Stimulated activated CD8-positive, alpha-beta memory T cell treated with anti-CD3 and anti-CD28 coated beads, Interleukin-12 subunit alpha, Interleukin-12 subunit beta, amount 100 ng/mL, for 4 hours (primary cell): ENCODE measurements at places on chromosomes 11 and 22.
A peak's percentile ranks its signal among the peaks of the same experiment; 100 is the strongest.

DNA sequence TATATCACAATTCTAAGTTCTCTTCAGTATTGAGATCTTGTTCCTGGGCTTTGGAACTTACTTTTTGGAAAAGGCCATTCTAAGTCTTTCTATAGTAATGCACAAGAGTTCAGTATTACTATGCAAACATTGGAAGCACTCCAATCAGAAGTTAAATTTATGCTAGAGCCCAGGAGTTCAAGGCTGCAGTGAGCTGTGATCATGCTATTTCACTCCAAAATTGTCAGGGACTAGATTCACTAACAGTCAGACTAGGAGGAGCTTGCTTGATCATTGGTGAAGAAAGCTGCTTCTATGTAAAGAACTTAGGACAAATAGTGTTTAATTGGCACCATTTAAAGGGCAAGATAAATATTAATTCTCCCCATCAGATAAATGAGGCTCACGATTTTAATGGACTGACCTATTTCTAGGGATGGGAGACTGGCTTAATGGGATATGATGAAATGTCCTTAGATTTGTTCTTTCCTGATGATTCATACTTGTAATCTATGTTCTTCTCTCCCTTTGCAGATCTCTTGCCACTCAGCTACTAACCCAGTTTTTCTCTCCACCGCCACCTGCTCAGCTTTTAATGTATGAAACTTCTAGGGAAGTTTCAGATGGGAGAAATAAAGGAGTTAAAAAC is 32.6 kb upstream of the TMEM123 start:
- no peak for DNase-seq

DNA sequence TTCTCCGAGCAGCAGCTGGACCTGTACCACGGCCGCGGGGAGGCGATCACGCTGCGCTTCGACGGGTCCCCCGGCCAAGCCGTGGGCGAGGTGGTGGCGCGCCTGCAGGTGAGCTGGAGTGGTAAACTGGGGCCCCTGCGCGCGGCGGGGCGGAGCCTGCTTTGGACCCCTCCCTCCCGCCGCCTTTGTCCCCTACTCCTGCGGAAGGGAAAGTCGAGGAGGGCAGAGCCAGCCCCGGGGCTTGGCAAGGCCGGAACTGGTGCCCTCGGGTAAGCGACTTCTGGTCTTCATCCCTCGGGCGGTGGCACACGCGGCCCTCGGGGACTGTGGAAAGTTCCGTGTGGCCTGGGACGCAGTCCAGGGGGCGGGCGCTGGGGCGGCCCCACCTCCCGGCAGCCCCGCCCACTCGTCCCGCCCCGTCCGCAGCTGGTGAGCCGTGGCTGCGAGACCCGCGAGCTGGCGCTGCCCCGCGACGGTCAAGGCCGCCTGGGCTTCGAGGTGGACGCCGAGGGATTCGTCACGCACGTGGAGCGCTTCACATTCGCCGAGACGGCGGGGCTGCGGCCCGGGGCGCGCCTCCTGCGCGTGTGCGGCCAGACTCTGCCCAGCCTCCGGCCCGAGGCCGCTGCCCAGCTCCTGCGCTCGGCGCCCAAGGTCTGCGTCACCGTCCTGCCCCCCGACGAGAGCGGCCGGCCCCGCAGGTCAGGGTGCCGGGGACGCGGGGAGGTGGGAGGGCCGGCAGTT is 9.2 kb downstream of the SIPA1 start:
- no peak for DNase-seq

- DNase-seq: no peak
Measured at GRCh38 chr11:75342966-75343870, 8.2 kb downstream of the ARRB1 start.

DNA sequence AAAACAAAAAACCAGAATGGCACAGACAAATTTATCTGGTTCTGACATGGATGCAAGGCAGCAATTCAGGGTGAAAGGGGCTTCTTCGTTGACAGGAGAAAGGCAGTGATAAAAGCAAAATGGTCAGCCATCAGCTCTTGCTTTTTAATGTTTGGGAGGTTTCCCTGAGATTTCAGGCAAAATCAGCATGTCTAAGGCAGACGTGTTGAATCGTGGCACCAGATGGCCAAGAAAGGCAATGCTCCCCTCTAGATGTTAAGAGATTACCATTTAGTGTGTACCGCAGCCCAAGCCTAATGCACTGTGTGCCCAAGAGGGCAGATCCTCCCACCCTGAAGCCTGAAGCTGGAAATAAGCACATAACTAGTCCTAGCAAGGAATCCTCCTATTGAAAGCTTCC is 88.8 kb upstream of the GALNT18 start:
- no peak for DNase-seq

GRCh38 chr11:90668502-90668901 is 445.7 kb upstream of the CHORDC1 start:
- no peak for DNase-seq

DNA sequence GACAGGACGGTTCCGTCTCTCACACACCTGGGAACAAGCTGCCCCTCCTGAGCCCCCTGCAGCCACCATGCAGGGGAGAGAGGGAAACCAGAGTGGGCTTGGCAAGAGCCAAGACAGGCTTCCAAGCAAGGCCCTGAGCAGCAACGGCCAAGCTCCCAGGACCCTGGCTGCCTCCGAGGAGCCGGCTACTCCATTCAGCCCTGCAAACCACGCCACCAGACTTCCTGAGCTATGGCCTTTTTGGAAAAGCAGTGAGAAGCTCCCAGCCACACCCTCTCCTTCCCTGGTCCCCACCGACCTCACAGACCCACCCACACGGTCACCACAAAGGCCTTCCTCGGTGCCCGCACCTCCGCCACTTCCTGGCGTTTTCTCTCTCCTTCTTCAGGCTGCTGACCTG is 479.0 kb downstream of the BRD1 start:
- no peak for DNase-seq

GRCh38 chr11:30018495-30018894 is 1.7 kb upstream of the KCNA4 start:
- no peak for DNase-seq

- DNase-seq: no peak
Measured at GRCh38 chr11:66084821-66085475, 14.9 kb downstream of the PACS1 start.

- peak; percentile 31 for DNase-seq
Measured at GRCh38 chr22:31490496-31490925, 869 bp upstream of the EIF4ENIF1 start.

- no peak for DNase-seq
Measured at GRCh38 chr11:44833877-44834452, 107.2 kb downstream of the TSPAN18 start.

DNA sequence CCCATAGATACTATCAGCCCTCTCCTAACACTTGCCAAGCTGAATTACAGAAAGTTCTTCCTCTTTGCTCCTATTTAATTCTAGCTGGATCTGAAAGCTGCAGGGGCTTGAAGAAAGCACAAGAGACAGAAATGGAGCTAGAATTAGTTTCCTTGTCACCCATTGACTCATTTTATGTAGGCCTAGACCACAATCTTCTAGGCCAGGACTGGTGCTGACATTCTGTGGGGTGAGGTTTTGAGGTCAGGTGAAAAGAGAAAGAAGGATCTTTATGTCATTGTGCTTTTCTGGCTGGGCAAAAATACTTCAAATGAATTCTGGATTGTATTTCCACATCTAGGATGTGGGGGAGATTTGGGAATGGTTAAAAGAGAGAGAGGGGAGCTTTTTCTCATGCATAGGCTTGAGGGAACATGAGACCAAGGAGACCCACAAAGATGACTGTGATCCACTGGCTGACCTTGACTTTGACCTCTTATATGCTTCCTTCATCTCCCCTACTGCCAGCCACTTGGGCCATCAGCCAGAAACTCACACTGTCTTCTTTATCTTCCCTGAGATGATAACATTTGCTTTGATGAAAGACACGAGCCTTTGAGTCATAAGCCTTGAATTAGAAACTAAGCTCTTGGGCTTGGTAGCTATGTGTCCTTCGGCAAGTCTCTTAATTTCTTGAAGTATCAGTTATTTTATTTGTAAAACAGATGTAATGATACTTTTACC is 274.9 kb upstream of the CADM1 start:
- no peak for DNase-seq

DNA sequence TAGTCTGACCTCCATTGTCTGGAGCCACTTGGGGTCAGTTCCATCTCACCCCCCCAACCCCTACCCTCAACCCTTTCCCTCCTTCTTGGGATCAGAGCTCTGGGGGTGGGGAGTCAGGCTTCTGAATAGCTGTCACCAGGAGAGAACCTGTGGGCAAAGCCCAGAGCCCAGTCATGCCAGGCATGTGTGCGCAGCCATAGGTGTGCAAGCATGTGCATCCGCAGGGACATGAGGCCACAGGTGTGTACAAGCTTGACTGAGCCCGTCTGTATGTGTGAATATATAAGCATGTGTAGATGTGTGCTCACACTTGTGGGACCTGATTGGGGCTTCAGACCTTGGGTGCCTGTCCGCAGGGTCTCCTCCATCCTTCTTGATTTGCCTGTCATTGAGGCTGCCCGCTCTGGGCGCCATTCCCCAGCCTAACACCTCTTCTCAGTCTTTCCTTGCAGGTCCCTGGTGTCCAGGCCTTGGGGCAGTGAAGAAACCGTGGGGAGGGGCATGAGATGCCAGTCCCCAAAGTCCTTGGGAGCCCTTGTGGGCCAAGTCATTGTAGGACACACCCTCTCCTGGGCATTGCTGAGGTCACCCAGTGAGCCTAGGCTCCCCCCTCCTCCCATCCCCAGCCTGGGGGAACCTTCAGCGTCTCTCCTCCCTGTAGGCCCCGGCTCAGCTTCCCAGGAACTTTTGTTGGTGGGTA is 9.0 kb downstream of the ATG16L2 start:
- DNase-seq: no peak

GRCh38 chr11:121587182-121587581 is 134.4 kb upstream of the SORL1-AS1 start:
- no peak for DNase-seq

- no peak for DNase-seq
Measured at GRCh38 chr11:4495487-4495886, 13.0 kb downstream of the OR52K1 start.

- DNase-seq: no peak
Measured at GRCh38 chr11:23732026-23732425, 764.8 kb upstream of the LUZP2 start.

GRCh38 chr22:48753752-48754517 is 1073.7 kb downstream of the BRD1 start:
- DNase-seq: no peak

DNA sequence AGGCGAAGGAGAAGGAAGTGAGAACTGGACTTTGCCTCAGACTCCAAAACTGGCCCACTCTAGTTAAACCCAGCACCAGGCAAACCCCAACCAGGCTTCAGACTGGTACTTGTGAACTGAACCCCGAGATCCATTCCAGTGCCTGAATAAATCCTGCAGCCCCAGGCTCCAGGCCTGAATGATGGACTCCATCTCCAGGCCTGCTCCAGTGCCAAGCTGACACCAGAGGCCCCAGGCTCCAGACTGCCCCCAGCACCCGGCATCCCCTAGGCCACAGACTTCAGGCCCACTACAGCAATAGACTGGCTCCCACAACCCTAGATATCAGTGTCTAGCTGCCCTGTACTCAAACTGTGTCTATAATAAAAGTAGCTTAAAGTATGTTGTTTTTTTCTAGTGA is 406.8 kb downstream of the FAM181B start:
- no peak for DNase-seq

DNA sequence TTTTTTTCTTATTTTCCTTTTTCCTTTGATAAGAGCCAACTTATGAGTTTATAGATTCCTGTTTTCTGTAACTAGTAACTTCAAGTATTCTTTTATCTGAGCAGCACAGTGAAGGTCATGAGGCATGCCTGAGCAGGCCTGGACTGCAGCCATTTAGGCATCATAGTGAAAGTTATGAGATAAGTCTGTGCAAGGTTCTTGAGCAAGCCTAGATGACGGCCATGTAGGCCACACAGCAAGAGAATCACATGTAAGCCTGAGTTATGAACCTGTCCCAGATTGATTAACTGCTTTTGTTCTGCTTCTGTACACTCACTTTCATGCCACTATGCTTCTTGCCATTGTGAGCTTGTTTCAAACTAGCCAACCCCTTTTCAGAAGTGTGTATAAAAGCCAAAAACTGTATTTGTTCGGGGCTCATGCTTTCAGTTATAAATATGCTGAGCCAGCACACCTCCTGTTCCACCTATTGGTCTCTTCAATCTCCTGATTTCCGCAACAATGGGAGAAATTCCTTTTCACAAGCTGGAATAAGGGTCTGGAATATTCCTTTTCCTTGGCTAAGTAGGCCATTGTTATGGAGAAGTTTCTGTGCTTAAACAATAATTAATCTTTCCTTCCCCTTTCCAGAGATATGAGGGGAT is 745.7 kb downstream of the FAM181B start:
- no peak for DNase-seq

GRCh38 chr11:47111318-47111804 is 65.3 kb downstream of the ARFGAP2 start:
- DNase-seq: no peak

DNA sequence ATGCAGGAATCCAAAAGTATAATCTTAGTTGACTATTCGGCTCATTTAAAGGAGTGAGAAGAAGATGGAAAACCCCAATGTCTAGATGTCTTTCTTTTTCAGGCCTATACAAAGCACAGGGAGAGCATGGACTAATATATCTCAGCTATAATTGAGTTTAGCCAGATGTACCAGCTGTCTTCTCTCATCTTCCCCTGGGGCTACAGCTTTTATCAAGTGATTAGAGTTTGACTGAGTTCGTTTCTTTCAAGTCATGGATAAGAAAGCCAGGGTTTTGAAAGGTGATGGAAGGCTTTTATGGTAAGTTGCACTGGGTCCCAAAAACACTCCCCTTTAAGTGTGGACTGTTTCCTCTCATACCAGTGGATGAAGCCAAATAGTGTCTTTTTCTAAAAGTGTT is 1172.8 kb upstream of the TENM4 start:
- DNase-seq: no peak

GRCh38 chr11:36153551-36153950 is 135.7 kb downstream of the COMMD9 start:
- DNase-seq: no peak

GRCh38 chr22:29339381-29340235 is 24.1 kb upstream of the RASL10A start:
- DNase-seq: no peak

- no peak for DNase-seq
Measured at GRCh38 chr11:115803073-115803740, 299.0 kb upstream of the CADM1 start.

GRCh38 chr11:129946256-129946655 is 50.9 kb upstream of the NFRKB start:
- no peak for DNase-seq

DNA sequence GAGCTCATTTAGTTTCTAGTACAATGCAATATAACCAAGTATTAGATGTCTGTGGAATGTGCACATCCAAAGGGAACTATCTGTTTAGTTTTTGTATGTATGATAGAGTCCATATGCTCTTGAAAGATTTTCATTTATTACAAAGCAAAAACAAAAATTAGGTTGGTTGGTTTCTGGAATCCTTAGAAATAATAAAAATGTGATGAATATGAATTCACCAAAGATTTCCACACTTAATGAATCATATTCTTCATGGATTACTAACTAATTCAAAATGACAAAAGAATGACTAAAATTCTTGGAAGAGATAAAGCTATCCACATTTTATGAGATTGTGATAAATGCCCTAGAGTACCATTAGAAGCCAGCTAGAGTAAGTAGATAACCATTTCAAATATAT is 261.1 kb downstream of the SBF2 start:
- DNase-seq: no peak
